ENCODE measurements at places on chromosomes 3 and 15.

- DNase-seq = no peak
Observed at GRCh38 chr3:51712511-51712931, 5.7 kb downstream of the GRM2 start.

DNA sequence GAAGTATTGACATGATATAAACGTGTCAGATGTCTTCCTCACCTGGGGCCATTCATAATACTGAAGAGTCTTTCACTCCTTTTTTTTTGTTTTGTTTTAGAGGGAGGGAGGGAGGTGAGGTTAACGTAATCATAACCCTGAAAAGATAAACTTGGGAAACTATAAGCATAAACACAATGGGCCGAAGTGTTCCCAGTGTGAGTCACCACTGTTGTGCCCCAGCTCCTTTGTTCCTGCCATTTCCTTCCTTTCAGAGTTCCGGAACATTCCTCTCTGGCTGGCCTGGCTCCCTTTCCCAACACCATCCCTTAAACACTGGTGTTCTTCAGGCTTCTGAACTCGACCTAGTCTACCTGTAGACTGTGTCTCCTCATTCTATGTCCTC, 18.6 kb downstream of the PLD1 start:
- no peak for DNase-seq

GRCh38 chr3:62375655-62376453, 2.5 kb upstream of the FEZF2 start:
- no peak for DNase-seq

DNA sequence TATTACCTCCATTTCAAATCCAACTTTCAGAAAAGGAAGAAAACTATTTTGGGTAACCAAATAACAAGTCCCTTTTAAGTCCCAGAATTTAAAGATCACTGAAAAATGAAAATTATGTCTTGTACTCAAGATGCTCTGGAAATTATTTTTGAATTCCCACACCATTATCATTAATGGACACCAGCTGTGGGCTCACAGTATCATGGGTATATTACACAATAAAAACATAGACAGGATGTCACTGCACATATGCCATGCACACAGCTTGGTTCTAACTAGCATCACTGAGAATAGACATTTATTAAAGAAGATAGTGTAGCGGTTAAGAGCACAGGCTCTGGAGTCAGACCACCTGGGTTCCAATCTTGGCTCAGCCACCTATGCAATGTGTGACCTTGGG, 130.4 kb downstream of the FRMD5 start:
- no peak for DNase-seq

GRCh38 chr3:32469151-32469874, 33.3 kb downstream of the CMTM6 start:
- DNase-seq = no peak

- DNase-seq = no peak
Observed at GRCh38 chr3:31262201-31262600, 270.5 kb upstream of the STT3B start.

- DNase-seq = no peak
Observed at GRCh38 chr3:120488296-120488695, 37.5 kb upstream of the FSTL1 start.

DNA sequence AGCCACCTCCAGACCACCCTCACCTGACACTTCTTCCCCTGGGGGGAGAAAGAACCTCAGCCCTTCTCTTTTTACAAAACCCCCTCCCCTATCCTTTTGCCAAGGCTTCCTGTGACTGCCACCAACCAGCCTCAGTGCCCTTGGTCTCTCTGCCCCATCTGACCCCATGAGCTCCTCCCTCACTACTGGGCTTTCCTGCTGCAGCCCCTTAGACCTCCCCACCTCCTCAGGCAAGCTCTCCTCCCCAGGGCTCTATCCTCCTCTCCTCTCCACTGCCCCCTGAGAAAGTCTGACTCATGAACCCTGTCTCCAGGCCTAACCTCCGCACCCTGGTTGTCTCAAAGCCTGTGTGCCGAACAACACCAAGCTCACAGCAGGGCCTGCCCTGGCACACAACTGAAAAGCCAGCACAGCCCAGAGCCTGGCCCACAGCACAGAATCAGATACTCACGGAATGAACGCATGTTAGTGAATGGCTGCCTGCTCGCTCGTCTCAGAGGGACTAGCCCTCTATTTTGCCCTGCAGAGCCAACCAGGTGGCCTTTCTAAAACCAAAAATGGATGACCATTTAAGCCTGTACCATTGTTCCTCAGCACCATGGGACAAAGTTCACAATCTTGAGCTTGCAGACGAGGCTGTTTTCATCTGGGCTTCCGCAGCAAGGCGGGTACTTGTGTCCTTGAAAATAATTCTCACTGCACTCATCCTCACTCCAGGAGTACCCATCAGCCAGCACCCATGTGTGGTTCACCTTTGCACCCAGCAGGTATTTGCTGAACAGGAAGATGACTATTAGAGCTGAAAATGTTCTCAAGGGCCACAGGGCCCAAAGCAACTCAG, 1.7 kb downstream of the CHDH start:
- DNase-seq = no peak

DNA sequence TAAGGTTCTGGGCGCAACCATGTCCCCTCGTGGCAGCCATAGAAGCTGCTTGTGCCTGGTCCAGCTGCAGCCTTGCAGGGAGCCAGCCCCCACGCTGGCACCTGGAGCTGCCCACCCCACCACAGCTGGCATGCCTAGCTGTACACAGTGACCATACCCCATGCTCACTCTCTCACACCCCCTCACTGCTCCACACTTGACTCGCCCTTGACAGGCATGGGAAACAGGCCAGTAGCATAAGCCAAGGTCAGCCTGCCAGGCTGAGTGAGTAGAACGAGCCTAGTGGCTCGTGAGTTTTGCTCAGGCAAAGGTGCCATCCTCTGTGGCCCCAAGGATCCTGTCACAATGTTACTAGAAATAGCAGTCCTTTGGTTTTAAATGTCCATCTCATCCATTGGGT, 52.7 kb upstream of the CADM2 start:
- DNase-seq = no peak

- DNase-seq = no peak
Observed at GRCh38 chr3:156543043-156543555, 11.8 kb downstream of the SSR3 start.

DNA sequence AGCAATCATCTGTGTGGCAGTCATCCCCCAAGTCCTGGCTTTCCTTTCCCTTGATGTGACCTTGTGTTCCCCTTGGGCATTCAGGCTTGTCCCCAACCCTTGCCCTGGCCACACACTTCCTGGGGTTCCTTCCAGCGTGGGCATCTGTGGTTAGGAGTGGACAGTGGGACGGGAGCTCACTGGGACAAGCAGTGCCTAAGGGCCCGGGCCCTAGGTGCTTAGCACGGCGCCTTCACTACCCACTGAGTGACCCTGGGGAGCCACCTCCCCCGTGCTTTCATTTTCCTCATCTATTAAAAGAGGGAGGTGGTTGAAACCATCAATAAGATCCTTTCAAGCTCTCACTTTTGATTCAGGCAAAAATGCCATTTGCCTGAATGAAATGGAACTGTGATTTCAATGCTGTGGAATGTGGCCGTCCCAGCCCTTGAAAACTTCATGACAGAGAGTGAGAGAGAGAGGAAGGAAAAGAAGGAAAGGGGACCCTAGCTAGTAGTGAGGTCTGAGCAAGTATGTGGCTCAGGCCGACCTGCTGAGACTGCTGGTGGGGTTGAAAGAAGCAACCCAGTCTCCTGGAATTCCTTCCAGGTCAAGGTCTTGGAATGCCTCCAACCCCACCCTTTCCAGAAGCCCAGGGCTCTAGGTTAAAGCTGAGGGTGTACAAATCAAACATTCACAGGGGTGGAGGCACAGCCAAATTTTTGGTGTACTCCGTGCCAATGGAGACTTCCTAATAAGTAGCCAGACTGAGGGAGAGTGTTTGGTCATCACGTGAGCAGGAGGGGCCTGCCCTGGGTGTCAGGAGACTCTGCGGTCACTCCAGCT, 302.9 kb downstream of the TLE3 start:
- DNase-seq = no peak

- no peak for DNase-seq
Observed at GRCh38 chr15:87743562-87743961, 513.0 kb downstream of the NTRK3 start.

GRCh38 chr3:21795152-21795837, 44.3 kb upstream of the ZNF385D start:
- peak; percentile 91 for DNase-seq

GRCh38 chr3:153866901-153867300, 254.3 kb upstream of the ARHGEF26 start:
- no peak for DNase-seq

GRCh38 chr3:15795651-15796308, 2.0 kb downstream of the ANKRD28 start:
- no peak for DNase-seq

DNA sequence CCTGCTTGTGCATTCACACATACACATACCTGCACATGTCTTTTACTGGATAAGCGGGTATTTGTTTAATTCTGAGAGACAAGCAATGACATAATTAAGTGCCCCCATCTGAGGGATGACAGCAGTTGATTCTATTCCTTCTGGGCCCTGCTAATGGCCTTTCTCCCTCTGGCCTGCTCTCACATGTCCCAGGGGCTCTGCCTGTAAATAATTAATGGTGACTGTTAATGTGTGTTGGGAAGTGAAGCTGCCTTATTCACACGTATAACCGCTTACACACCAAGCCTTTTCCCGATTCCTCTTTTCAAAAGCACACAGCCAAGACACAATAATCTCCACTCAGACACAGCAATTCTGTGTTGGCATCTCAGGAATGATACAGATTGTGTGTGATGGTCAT, 47.8 kb downstream of the LRRK1 start:
- DNase-seq = no peak
